ENCODE measurements at places on chromosomes 4 and X.

GRCh38 chr4:28686618-28687017 is 1826.0 kb downstream of the STIM2 start:
- DNase-seq: no peak

GRCh38 chr4:165476214-165477098 is 97.6 kb downstream of the CPE start:
- DNase-seq: no peak

DNA sequence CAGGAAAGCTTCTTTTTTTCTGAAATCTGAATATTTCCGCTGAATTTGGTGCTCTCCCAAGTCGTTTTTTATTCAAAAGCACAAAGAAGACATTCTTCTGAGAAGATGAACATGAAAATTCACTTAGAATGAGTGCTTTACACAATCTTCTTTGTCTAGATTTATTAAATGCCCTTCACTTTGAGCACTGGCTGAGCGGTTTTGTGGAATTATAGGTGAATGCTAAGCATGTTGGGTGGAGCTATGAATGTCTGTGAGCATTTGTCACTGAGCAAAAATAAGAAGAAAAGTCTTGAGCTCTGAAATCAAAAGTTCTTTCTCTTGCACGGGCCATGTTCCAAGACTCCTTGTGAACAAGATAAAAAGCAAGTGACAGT is 13.1 kb downstream of the GASK1B start:
- DNase-seq: no peak

DNA sequence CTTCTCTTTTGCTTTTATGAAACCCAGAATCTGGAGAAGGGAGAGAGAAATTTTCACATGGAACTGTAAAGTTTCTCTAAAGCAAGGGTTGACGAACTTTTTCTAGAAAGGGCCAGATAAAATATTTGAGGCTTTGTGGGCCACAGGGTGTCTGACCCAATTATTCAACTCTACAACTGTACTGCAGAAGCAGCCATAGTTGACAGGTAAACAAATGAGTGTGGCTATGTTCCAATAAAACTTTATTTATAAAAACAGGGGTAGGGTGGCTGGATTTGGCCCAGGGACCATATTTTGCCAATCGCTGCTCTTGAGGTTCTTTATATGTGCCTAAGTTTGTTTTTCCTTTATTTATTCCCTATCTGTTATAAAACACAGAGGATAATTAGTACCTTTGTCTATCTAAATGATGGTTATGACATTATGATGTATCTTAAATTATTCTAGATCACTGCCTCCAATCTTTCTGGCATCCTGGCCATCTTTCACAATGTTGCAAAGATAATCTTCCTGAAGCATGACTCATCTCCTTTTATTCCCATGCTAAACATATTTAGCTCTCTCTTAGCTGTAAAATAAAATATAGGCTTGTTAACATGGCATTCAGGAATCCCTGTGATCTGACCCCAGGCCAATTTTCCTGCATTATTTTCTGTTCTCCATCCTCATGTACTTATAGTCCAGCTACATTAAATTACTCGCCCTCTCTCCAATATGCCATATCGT is 106.8 kb upstream of the CBLL2 start:
- no peak for DNase-seq

DNA sequence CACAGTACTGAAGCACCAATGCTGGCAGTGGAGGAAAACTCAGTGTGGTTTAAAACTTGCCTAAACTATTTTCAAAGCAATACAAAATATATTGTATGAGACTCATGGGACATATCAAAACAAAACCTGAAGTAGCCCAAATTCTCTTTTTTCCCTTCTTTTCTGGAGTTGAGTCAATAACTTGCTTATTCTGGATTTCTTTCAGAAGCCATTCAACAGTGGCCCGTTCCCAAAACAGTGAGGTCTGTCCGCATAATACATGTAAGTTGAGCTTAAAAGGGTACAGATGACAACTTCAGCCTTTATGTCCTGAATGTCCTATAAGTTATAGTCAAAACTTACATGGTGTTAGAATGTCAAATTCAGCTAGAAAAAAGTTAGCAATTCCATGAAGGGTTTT is 100.8 kb downstream of the SHISA3 start:
- no peak for DNase-seq

- no peak for DNase-seq
These were observed 58.6 kb upstream of the PAGE1 start for GRCh38 chrX:49754233-49754857.

DNA sequence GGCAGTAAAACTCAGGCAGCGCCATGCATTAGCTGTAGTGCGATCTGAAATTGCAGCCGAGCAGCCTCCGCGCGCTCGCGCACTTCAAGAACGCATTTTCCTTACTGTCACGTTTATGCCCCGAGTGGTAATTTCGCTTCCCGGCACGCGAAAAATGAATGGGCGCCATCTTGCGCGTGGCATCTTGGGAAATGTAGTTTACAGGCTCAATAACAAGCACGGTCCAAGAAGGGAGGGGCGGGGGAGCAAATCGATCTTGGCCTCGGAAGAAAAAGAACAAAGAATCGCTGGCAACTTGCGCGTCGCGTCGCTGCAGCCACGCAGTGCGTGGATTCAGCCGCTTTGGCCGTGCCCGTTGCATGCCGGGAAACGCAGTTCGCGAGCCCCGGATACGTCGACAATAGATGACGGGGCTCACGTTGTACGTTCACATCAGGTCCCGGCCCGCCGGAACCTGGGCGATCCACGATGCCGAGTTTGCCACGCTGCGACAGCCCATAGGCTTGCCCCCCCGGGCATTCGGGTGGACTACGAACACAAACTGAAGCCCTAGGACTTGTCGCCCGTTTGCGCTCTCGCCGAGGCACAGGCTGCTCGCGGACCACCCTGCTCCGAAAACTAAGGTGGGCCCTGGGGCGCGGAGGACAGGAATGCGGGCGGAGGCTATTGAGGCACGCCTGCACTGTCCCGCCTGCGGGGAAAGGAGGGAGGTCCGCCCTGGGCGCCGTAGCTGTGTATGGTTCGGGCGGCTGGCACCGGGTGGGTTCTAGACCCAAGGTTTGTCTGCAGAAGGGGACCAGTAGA is at the start of gene FTSJ1:
TSS of gene FTSJ1 (plus strand) at position 426 of the 804 bp plus-strand sequence. CDS start 1,849 bp downstream, outside the sequence.
- peak; percentile 51 for DNase-seq

- DNase-seq: no peak
These were observed 161.3 kb downstream of the KIT start for GRCh38 chr4:54819034-54819433.
